ENCODE measurements at places on chromosomes 2 and 18.
A peak's percentile ranks its signal among the peaks of the same experiment; 100 is the strongest.

DNA sequence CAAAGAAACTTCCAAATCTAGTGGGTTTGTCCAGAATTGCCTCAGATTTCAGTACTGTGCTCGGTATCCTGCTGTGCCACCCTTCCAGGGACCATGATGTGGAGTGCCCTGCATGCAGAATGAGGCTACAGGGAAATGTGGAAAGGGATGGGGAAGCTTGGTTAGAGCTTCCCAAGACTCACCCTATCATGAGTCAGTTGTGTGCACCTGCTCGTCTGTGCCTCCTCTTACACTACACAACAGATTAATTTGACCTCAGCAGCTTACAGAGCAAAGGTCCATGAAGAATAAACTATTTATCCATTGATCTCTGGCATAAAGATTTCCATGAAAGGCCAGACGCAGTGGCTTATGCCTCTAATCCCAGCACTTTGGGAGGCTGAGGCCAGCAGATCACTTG is 21.3 kb upstream of the NCK2 start:
- H3K27me3 ChIP-seq = no peaks in the 10 kb centered on the region
- H3K36me3 ChIP-seq = no peaks in the 10 kb centered on the region
- no peak overlapping the region for H3K27ac ChIP-seq
- H3K4me1 ChIP-seq = no peaks in the 10 kb centered on the region

DNA sequence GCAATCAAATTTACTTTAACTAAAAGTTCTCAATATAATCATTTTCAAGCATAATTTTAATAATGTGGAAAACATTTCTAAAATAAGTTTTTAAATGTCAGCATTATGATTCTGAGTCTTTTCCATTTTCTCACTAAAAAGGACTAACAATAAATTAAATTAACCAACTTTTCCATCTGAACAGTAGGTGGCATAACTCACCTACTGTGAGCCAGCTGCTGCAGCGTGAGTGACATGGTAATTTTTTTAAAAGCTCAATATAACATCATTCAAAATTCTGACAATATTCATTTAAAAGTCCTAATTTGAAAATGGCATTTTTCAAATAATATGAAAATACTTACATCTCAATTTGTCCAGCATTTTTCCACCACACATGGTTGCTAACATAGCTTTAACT is 66.5 kb downstream of the DTNB start:
- no peak overlapping the region for H3K27ac ChIP-seq
- H3K36me3 ChIP-seq = no peaks in the 10 kb centered on the region
- no peak overlapping the region for H3K4me3 ChIP-seq
- no peak for DNase-seq
- H3K27me3 ChIP-seq = no peaks in the 10 kb centered on the region

GRCh38 chr2:174688079-174688478 is 76.2 kb downstream of the CHRNA1 start:
- no peak overlapping the region for H3K4me3 ChIP-seq
- H3K4me1 ChIP-seq = peaks cover 3% of the 10 kb centered on the region
- H3K36me3 ChIP-seq = no peaks in the 10 kb centered on the region
- H3K27me3 ChIP-seq = no peaks in the 10 kb centered on the region
- DNase-seq = no peak
- H3K27ac ChIP-seq = no peak overlapping the region

DNA sequence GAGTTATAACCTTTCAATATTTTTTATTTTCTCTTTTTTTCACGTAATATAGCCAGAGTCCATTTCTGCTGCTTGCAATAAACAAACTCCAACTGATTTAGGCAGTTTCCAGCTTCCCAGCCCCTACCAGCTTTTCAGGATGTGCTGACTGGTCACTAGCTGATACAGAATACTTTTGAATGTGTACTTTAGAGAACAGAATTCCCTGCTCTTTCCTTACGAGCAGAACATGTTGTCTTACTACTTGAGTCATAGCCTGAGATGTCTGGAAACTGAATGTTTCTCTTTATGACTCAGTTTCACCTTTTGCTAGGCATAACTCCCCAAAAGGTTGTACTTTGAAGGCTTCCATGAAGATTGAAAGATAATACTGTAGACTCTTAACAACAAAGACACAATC is 44.5 kb upstream of the KCNE4 start:
- H3K4me3 ChIP-seq = no peak overlapping the region
- no peaks in the 10 kb centered on the region for H3K27me3 ChIP-seq
- no peak for DNase-seq
- no peaks in the 10 kb centered on the region for H3K36me3 ChIP-seq
- H3K27ac ChIP-seq = no peak overlapping the region

DNA sequence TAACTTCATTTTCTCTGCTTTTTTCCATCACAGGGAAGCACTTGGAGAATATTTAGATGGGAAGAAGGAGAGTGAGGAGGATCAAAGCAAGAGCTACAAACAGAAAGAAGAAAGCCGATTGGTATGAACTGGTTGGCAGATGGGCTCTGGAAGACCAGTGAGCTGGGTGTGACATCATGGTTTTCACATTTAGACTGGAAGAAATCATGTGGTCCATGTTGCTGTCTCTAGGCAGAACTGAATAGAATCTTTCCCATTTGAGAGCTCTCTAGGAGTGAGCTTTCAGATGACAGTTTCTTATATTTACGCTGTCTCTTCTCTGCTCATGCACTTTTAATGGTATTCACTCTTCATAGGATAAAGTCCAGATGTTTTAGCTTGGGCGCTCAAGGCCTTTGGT is 12.6 kb downstream of the DRC1 start:
- no peaks in the 10 kb centered on the region for H3K36me3 ChIP-seq
- H3K4me1 ChIP-seq = no peaks in the 10 kb centered on the region
- H3K4me3 ChIP-seq = no peak overlapping the region
- no peak for DNase-seq

DNA sequence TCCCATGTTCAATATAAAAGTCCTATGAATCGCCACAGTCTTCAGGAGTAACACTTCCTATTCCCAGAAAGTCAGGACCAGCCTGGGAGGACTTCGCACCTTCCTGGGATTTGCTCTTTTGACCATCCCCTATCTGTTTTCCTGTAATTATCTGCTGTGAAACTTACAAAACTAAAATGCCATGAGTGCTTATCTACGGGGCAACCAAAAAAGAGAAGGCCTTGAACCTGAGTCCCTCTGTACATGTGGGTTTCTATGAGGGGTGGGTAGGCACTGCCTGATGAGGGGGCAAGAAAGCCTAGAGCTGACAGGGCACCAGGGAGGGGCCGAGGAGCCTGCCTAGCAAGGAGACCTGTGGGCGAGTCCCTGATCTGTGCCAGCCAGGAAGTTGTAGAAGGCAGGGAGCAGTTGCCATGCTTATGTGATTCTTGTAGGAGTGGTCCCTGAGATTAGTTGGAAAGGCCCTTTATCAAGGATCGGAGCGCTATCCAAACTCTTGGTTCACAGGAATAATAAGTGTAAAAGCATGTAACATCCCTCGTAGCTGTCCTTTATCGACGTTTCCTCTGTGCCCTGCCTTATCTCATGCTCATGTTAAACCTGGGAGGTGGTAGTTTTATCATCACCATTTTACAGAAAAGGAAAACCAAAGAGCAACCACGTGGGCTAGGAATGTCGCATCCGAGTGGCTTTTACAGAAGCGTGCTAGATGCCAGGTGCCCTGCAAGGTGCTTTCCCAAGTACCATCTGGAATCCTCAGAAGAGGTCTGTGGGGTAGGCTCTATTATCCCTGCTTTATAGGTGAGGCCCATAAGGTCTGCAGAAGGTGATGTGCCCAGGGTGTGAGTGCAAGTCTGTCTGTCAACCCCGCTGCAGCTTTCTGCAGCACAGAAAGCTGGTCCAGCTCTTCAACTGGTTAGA is 111.8 kb downstream of the B3GNT2 start:
- peaks cover 3% of the 10 kb centered on the region for H3K4me1 ChIP-seq
- no peak overlapping the region for H3K4me3 ChIP-seq
- no peak for DNase-seq
- H3K27me3 ChIP-seq = no peaks in the 10 kb centered on the region

DNA sequence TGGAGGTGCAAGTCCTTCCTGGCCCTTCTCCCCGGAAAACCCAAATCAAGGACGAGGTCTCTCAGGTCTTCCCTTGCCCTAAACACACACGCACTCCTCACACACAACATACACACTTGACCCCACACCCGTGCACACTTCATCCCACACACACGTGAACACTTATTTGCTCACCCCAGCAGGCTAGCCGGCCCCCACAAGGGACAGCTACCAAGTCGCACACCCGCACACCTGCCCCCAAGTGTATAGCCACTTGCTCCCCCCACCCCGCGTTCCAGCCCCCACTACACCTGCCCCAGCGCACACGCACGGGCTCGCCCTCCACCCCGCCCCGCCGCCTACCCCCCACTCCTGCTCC is 359 bp downstream of the TGFBRAP1 start:
- H3K27me3 ChIP-seq = no peaks in the 10 kb centered on the region
- DNase-seq = peak; percentile 35
- no peaks in the 10 kb centered on the region for H3K36me3 ChIP-seq
- H3K27ac ChIP-seq = no peak overlapping the region
- H3K4me3 ChIP-seq = peak overlapping the region; percentile 64

GRCh38 chr2:144390424-144391020 is 129.4 kb downstream of the ZEB2 start:
- H3K36me3 ChIP-seq = no peaks in the 10 kb centered on the region
- peaks cover 16% of the 10 kb centered on the region for H3K4me1 ChIP-seq
- no peaks in the 10 kb centered on the region for H3K27me3 ChIP-seq
- no peak overlapping the region for H3K4me3 ChIP-seq
- no peak overlapping the region for H3K27ac ChIP-seq

DNA sequence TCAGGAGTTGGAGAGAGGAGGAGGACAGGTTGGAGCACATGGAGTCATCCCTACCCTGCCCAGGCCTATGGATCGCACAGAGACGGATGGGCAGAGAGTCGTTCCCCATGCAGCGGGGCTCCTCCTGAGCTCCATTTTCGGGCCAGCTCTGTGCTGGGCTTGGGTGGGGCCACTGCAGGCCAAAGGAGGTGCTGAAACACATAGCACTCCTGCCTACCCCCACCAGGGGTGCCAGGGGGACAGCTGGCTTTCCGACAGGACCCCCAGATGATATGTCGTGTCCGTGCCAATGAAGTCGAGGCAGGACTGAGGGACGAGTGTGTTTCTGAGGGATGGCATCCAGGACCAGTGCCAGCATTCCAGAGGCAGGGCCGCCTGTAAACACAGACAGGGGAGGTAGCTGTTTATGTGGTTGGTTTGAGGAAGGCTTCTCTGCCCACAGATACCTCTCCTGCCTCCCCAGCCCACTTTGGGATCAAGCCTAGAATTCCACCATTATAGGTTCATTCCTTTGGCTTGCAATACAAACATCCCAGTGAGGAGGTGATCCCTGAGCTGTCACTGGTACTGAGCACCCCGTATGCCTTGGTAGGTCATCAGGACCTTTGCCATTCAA is 116.6 kb downstream of the GLI2 start:
- no peak overlapping the region for H3K27ac ChIP-seq
- H3K36me3 ChIP-seq = no peaks in the 10 kb centered on the region
- DNase-seq = no peak

DNA sequence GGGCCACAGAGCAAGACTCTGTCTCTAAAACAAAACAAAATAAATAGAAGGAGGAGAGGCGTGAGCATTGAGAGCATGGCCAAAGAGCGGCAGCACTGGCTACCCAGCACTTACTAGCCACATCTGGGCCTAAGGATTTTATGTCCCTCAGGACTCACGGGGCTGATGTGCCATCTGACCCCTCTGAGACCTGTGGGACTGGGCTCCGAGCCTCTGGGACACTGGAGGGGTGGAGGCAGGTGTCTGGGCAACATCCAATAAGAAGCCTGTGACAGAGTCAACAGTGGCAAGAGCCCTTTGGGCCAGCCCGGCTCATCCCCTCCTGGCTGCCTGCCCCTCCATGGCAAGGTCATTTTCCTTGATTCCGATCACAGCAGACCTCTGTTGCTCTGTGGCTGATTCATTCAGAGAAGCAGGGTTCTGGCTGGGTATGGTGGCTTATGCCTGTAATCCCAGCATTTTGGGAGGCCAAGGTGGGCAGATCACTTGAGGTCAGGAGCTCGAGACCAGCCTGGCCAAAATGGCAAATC is 60.7 kb downstream of the RRM2 start:
- no peak overlapping the region for H3K27ac ChIP-seq
- H3K36me3 ChIP-seq = no peaks in the 10 kb centered on the region
- no peak for DNase-seq

GRCh38 chr2:171389780-171390179 is 44.0 kb downstream of the METTL8 start:
- no peak overlapping the region for H3K27ac ChIP-seq
- H3K27me3 ChIP-seq = no peaks in the 10 kb centered on the region
- H3K4me1 ChIP-seq = no peaks in the 10 kb centered on the region
- H3K4me3 ChIP-seq = no peak overlapping the region
- H3K36me3 ChIP-seq = no peaks in the 10 kb centered on the region
- no peak for DNase-seq

GRCh38 chr2:121455446-121455845 is 75.2 kb upstream of the RNU4ATAC start:
- no peak for DNase-seq
- no peaks in the 10 kb centered on the region for H3K4me1 ChIP-seq
- no peak overlapping the region for H3K4me3 ChIP-seq
- H3K27me3 ChIP-seq = no peaks in the 10 kb centered on the region
- H3K36me3 ChIP-seq = no peaks in the 10 kb centered on the region
- no peak overlapping the region for H3K27ac ChIP-seq

DNA sequence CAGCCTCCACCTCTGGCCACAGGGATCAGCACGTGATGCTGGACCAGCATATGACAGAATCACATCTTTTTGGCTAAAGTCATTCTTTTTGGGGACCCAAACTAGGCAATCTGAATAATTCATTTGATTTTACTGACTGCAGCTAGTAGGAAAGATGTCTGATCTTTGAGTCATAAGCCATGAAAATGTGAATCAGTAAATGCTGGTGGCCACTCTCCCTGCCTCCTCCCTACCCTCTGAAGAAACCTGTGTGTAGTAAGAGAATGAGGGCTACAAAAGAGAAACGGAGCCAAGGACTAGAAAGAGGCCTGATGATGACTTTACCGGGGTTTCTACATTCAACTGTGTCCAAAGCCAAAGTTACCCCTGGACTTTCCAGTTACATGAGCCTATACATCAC is 10.1 kb upstream of the LRPPRC start:
- no peaks in the 10 kb centered on the region for H3K27me3 ChIP-seq
- H3K4me3 ChIP-seq = no peak overlapping the region
- DNase-seq = no peak
- no peak overlapping the region for H3K27ac ChIP-seq
- no peaks in the 10 kb centered on the region for H3K4me1 ChIP-seq

DNA sequence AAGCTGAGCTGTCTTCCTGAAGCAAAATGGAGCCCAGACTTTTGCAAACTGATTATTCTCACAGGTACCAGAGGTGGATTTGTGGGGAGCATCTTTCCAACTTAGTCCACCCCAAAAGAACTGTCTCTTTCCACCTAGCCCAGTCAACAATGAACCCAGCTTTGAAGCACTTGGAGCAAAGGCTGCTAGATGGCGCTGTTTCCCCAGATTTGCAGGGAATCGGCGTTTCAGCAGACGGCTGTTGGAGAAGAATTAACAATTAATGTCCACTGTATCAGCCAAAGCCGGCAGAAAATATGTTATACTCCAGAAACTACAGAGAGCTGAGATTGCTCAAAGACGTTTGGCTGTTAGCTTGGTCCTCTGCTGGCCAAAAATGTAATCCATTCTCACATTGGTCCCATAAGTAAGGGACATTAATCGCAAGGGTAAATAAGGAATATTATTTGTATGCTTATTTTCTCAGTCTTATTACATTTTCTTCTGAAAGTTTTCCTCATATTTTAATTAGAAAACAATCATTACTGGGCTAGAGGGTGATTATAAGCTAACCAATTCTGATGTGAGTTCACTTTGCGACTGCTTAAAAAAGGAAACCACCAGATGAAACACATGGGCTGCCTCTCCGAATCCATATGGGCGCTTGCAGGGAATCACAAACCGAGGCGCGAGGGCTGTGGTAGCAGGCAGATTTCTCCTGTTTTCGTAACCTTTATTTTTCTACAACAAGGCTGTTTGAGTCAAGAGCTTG is 423.8 kb upstream of the MEX3C start:
- H3K27ac ChIP-seq = no peak overlapping the region
- no peak overlapping the region for H3K4me3 ChIP-seq
- H3K4me1 ChIP-seq = no peaks in the 10 kb centered on the region
- DNase-seq = peak; percentile 80
- H3K36me3 ChIP-seq = no peaks in the 10 kb centered on the region
- H3K27me3 ChIP-seq = no peaks in the 10 kb centered on the region
